Common myeloid progenitor, CD34-positive (primary cell): ENCODE measurements at places on chromosomes 2 and 18.

- DNase-seq: peak; percentile 14
These were observed 194.2 kb upstream of the PKDCC start for GRCh38 chr2:41853427-41854191.

- peak; percentile 63 for DNase-seq
These were observed 216.3 kb downstream of the MYT1L start for GRCh38 chr2:2114707-2115245.

GRCh38 chr2:100889286-100889685, 69.3 kb downstream of the NPAS2 start:
- DNase-seq: no peak

- DNase-seq: peak; percentile 94
These were observed 13.5 kb downstream of the ZFP36L2 start for GRCh38 chr2:43212931-43213330.

- peak; percentile 30 for DNase-seq
These were observed 28.9 kb downstream of the OSBPL1A start for GRCh38 chr18:24368749-24369148.

DNA sequence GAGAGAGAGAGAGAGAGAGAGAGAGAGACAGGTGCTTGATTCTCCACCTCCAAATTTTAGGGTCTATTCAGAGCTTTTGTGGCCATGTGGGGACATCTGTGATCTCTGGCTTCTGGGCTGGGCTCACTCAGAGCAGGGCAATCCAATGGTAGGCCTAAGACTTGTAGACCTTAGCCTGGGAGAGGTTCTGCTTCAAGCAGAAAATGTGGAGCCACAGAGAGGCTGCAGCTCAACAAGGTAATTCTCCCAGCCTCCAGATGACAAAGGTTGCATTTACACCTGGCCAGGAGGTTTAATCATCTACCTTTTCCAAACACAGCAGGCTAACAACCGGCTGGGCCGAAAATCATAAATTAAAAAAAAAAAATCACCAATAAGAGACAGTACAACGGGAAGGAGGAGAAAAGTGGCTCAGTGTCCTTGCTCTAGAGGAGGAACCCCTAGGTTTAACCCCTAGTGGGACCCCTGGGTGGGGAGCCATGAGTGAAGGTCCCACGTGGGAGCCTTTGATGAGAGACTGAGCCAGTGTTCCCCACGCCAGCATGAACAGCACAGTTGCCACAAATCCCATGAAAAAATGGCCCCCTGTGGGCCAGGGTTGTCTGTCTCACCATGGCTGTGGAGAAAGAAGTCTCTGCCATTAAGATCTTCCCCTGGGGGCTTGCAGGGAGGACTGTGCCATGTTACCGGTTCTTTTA, 124.0 kb upstream of the GATA6 start:
- DNase-seq: no peak

DNA sequence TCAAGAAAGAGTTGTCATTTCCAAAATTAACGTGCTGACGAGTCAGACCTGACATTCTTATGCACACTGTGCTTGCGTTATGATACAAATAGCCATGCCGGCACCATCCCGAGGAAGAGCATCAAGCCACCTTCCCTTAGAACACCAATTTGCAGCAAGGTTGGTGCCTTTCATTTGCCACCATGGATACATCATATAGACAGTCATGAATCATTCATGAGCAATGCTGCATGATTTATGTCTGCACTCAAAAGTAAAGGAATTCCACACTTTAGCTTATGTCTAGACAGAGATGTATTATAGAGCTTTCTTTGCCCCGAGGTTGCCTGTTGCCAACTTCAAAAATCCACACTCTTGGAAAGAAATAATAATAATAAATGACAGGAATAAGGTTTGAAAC, 166.9 kb downstream of the VWC2L start:
- no peak for DNase-seq

DNA sequence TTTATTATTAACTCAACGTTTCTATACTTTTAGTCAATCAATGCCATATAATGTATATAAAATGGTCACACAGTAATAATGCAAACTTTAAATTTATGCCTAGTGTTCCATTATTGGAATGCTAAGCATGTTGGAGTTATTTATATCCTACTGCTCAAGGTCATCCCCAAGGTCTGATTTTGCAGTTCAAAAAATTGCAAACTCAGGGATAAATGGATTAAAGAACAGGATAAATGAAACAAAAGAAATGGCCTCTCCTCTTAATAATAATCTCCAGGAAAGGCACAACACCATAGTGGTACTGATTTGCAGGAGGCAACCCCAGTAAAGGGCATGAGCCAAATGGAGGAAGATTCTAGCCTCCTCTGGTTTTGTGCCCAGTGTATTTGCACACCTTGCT, 436.4 kb downstream of the EPHA4 start:
- no peak for DNase-seq

DNA sequence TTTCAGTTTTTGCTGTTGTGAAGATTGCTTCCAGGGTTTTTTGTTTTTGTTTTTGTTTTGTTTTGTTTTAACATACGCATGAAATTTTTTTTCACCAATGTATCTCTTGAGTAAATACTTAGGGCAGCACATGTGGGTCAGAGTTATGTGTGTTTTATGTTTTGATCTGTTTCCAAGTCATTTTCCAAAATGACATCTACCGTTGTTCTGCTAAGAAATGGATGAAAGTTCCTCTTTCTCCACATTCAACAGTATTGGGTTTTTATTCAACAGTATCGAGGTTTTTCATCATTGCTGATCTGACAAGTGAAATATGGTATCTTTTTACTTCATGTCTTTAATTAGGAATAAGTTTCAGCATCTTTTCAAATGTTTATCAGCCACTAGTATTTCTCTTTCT, 16.7 kb downstream of the RNF144A start:
- DNase-seq: no peak

DNA sequence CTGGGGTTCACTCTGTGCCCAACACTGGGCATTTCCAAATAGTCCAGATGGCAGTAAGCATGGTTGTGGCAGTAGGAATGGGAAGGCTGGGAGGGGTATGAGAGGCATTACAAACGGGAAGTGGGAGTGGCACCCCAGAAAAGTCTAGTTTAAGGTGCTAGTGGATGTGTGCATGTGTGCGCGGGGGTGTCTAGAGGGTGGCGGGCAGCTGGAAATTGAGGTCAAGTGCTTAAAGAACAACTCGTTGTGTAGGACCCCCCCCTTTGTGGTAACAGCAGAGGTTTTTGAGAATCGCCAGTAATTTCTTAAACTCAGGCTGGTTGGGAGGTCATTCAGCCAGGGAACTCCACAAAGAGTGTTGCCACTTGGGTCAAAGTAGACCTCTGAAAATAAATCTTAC, 69.9 kb downstream of the RHBDD1 start:
- no peak for DNase-seq

- DNase-seq: peak; percentile 86
These were observed 1073.3 kb upstream of the CDH2 start for GRCh38 chr18:29250259-29250658.

DNA sequence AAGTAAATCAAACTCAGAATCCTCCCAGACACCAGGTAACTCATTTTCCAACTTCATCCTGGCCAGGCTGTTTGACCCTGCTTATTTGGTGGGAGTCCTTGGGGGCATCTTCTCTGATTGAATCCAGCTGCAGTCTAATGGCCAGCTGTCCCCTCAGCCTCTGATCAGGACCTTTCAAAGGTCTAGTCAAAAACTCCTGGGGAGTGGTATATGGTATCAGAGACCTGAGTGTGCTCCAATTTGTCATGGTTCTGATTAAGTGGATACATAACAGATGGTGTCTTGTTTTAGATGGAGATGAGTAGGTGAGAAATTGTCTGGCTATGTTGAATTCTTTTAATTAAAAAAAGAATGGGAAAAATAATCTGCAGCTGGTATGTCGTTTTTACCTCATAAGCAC, 842.6 kb upstream of the ACVR2A start:
- DNase-seq: no peak

DNA sequence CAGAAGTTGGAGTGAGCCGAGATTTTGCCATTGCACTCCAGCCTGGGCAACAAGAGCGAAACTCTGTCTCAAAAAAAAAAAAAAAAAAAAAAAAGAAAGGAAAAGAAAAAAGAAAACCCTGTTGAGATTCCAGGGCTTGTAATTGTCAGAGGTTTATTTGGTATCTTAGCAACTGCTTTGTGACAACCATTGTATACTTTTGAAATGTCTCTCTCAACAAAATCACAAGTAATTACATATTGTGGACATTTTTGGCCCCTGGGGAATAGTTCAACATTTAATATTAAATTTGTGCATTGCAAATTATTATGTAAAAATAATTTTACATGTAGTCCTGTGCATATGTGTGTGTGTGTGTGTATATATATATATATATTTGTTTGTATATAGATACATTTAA, 270.8 kb downstream of the GALNT13 start:
- no peak for DNase-seq

DNA sequence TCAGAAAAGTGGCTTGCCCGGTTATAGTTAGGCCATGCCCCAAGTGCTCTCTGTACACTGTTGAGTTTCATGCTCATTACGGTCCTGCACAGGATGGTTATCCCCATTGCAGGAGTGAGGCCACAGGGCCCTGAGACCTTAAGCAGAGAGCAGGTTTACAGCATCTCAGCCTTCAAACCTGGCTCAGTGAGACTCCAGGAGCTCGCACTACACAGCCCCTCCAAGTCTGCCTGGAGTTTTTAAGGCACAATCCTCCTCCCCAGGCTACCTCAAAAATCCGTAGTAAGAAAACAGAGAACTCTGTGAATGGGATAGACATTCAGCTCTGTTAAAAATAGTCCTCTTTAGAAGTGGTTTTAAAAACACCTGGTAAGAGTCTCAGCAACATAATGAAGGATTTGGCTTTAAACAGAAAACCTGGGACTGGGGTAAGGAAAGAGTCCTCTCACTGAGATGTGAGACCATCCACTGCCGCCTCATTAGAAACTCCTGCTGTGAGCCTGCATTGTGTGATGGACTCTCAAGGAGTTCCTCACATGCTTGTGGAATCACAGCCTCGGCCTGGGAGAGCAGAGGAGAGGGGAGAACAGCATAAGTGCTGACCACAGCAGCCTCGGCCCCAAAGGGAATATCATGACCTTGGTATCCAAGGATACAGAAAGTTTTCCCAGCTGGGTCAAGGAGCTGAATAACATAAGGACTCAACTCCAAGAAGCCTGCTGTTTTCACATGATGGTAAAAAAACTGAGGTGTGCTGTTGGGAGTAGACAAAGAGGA, 214.8 kb downstream of the ATAD2B start:
- DNase-seq: no peak

DNA sequence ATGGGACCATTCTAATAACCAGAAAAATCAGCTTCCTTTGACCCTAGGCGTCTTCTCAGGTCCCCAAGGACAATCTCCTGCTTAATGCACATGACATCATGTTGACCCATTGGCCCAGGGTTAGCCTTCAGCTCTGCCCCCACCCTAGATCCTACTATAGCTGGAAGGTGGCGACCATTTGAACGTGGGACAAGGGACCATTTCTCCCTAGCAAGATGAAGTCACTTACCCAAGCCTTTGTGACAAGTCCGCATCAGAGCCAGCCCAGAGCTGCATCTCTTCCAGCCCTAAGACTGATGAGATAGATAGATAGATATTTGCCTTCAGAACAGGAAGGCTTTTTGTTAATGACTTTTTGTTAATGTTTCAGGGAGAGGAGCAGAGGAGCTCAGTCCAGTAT, 28.2 kb upstream of the TAF1B start:
- no peak for DNase-seq

DNA sequence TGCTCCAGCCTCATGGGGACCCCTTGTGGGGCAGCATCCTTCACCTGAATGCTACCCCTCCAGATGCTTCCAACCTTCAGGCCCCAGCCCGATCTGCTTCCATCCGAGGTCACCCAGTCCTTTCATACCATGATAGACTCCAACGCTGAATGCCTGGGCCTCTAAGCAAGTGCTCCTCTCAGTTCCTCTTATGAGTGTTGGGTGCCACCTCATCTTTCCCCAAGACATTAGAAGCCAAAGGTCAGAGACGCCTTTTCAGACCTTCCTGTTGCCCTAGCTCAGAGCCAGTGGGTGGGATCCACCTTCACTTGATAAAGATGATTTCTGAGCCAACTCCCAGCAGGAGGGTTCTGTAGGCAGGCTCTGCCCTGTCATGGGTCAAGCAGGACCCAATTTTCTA, 174.5 kb upstream of the MGAT5 start:
- DNase-seq: no peak

- no peak for DNase-seq
These were observed 318.1 kb upstream of the EPAS1 start for GRCh38 chr2:45979065-45979464.

- no peak for DNase-seq
These were observed 190.4 kb downstream of the NRP2 start for GRCh38 chr2:205872716-205873115.

GRCh38 chr2:66781804-66782203, 346.9 kb downstream of the MEIS1 start:
- no peak for DNase-seq

DNA sequence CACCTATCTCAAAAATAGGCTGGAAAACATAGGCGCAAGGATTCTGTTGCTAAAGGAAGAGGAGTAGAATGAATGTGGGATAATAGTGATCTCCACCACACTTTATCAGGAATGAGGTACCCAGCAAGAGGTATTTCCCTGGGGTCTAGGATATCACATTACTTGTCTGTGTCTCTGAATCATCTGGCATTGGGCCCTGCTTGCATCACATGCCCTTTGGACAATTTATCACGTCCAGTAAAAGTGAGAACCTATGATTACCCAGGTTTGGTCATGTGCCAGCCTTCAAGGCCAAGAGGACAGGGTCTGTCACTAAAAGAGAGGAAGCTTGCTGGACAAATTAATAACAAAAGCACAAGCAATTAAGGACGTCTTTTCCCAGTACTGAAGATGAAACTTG, 11.4 kb upstream of the TRAPPC8 start:
- no peak for DNase-seq

GRCh38 chr2:209970271-209970670, 32.2 kb upstream of the RPE start:
- DNase-seq: no peak
